Epithelial cell of prostate (primary cell): ENCODE measurements at places on chromosomes 6 and 20.

- DNase-seq: no peak
Observed at GRCh38 chr6:14477559-14477958, 360.0 kb downstream of the CD83 start.

- DNase-seq: no peak
Observed at GRCh38 chr20:50376179-50376887, 133.8 kb upstream of the PTPN1 start.

- DNase-seq: no peak
Observed at GRCh38 chr6:135250234-135250633, 69.1 kb downstream of the MYB start.

DNA sequence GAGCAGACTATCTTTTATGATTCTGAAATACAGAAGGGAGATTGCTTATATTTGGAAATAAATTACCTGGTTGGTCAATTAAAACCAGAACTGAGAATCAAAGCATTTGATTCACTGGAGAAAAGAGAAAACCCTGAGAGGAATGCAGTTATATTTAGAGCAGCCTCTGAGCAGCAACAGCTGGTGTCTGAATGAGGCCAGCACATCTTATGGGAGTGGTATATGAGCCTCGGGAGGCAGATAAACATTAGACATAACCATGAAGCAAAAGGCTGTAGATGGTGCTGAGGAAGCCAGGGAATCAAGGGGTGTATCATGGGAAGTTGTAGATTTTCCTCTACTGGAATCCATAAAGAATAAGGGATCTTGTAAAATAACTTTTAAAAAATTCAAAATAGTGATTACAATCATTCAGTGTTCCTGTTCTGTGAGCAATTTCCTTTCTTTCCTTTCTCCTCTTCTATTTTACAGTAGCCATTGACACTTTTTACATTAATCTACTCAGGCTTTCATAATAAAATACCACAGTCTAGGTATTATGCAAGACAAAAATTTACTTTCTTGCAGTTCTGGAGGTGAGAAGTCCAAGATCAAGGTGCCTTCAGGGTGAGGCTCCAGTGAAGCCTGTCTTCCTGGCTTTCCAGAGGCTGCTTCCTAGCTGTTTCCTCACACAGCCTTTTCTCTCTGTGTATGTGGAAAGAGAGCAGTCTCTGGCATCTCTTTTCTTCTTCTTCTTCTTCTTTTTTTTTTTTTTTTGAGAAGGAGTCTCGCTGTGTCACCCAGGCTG lies 32.8 kb upstream of the ENPP5 start:
- DNase-seq: no peak

DNA sequence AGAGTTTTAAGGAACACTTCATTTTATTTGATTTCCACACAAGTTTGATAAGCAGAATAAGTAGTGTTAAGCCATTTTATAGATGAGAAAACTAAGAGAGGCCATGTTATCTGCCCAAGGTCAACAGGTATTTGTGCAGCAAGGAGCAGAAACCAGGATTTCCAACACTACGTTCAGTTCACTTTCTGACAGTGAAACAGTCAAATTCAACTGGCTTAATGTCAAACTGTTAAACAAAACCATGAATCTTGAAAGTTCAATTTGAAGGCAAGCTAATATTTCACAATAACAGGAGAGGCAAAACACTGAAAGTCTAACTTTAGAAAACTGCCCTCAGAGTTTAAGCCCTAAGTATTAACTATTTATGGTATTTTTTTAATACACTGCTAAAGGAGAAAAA lies 32.6 kb downstream of the DTNBP1 start:
- no peak for DNase-seq

DNA sequence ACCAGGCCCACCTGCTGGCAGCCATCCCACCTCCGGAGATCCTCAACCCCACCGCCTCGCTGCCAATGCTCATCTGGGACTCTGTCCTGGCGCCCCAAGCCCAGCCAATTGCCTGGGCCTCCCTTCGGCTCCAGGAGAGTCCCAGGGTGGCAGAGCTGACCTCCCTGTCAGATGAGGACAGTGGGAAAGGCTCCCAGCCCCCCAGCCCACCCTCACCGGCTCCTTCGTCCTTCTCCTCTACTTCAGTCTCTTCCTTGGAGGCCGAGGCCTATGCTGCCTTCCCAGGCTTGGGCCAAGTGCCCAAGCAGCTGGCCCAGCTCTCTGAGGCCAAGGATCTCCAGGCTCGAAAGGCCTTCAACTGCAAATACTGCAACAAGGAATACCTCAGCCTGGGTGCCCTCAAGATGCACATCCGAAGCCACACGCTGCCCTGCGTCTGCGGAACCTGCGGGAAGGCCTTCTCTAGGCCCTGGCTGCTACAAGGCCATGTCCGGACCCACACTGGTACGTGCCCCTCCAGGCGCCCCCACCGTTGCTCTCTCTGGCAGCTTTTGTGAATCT lies 1.1 kb downstream of the SNAI1 start:
- no peak for DNase-seq

DNA sequence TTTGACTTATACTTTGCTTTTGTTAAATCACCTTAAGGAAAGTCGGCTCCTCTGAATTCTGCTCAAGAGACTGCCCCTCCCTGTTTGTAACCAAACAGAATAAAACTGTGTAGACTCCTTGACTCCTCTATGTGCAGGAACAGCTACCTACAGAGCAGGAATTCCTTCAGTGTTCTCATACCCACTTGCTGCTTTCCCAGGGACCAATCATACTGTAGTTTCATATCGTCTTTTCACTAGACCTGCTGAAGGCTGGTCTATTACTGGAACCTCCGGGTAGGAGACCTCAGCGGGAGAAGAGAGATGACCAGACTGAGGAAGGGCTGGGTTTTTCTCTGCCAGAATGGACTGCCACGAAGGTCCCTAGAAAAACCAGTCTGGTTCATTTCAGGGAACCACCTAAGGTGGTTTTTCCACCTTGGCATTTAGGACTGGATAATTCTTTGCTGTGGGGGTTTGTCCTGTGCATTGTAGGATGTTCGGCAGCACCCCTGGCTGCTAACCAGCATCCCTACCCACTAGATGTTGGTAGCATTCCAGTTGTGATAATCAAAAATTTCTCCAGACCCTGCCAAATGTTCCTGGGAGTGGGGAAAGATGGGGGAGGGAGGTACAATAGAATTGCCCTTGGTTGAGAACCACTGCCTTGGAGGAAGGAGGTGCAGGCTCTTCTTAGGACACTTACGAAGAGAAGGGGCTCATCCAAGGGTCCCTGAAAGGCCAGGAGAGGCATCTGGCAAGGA lies 80.5 kb downstream of the DNAAF9 start:
- DNase-seq: no peak

- DNase-seq: no peak
Observed at GRCh38 chr6:12584631-12585405, 131.7 kb upstream of the PHACTR1 start.

GRCh38 chr6:124393536-124393935 lies 568.7 kb upstream of the RNF217 start:
- DNase-seq: no peak

DNA sequence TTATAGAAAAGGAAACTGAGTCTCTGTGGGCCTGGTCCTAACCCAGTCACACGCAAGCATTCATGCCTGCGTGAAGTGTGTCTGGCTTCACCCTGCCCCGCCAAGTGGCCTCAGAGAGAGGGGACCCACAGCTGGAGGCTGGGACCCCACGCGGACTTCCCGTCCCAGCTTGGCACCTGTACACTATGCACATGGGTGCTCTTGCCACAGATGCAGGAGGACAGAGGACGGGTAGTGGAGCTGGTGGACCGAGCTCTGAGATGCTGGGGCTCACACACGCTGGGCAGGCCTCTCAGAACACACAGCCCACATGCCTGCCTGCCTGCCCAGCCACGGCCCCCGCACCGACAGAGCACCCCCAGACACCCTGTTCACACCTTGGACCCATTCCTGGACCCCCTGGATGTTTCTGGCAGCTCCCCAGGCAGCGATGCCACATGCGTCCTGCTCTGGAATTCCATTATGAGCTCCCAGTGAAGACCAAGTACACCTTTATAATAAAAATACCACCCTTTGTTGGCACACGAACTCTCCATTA lies 24.9 kb upstream of the SMOC2 start:
- DNase-seq: no peak

DNA sequence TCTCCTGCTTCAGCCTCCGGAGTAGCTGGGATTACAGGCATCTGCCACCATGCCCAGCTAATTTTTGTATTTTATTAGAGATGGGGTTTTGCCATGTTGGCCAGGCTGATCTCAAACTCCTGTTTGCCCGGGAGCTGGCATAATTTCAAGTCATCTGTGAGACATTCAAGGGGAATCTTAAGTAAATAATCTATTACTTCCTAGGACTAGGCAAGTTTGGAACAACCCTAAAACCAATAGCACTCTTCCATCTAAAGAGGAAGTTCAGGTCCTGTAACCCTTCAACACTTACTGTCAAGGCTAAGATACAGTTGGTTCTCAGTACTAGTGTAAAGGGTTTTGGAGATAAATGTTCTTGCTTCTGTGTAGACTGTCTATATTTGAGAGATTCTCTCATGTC lies 267.8 kb upstream of the IRAK1BP1 start:
- DNase-seq: no peak

GRCh38 chr6:110015206-110015605 lies 37.1 kb downstream of the GPR6 start:
- DNase-seq: no peak

DNA sequence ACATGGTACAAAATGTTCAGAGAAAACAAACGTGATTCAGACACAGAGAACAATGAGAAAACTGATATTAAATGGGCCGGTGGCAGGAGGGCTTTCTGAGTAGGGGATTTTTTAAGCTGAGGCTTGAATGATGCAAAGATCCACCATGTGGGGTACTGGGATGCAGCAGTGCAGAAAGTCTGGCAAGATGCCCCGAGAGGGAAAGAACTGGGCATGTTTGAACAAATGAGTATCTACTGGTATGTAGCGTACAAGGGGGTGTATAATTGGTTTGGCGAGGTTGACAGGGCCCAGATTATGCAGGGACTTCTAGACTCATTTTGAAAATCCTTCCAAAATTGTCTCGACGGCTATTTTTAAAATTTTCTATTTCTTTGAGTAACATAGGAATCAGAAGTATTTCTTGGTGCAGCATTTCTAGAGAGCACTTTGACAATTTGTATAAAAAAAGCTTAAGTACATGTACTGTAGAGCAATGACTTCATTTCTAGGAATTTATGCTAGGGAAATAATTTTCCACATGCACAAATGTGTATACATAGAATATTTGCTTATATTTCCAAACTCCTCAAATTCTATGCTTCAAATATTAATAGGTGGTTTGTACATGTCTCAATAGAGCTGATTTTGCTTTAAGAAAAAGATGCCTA lies 119.6 kb upstream of the DOK5 start:
- DNase-seq: no peak

GRCh38 chr6:70884074-70884983 lies 72.5 kb downstream of the B3GAT2 start:
- no peak for DNase-seq

GRCh38 chr20:39874049-39874893 lies 814.8 kb downstream of the MAFB start:
- no peak for DNase-seq

DNA sequence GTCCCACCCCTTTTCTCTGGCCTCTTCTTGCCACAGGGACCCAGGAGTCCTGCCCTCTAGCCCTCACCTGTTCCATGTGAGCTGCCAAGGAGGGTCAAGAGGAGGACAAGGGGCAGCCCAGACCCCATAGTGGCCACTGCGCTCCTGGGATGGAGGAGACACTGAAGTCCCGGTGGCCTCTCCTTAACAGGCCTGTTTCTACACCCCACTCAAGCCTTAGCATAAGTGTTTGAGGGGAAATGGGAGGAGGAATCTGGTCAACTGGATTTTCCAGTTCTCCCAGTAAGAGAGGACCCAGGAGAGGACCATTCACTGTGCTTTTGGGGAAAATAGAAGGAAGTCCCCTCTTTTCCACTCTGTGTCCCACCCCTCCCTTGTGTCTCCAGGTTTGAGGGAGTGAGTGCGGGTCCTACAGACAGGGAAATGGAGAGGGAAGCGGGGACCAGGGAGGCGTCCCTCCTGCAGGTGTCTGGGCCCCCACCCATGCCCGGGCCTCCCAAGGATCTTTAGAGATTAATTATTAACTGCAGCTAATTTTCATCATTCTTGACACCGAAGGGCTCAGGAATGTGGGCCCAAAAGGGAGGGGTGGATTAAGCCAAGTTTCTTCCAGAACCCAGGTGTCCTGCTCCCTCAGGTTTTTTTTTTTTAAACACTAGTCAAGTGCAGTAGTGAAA lies at the start of gene SFTA2:
TSS of gene SFTA2 (minus strand) at position 202 of the 677 bp plus-strand sequence. CDS start at position 128, 74 bp downstream.
- DNase-seq: no peak

DNA sequence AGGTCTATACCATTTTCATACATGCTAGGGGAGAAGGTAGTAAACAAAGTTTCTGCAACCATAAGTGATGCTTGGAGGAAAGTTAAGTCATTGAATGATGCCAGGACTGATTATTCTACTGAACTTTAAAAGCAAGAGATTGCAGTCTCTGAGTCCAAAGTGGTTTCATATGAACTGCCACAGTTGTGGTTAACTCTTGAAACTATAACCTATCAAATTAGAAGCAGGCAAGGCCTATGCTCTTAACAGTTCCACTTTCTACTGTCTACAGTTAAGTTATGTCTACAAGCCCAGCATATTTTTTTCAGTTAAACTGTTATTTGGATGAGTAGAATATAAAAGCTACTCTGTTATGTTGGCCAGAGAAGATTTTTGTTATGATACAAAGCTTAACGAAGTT lies 326.5 kb upstream of the RUNX2 start:
- no peak for DNase-seq

GRCh38 chr6:110295451-110296165 lies 62.5 kb downstream of the METTL24 start:
- no peak for DNase-seq

DNA sequence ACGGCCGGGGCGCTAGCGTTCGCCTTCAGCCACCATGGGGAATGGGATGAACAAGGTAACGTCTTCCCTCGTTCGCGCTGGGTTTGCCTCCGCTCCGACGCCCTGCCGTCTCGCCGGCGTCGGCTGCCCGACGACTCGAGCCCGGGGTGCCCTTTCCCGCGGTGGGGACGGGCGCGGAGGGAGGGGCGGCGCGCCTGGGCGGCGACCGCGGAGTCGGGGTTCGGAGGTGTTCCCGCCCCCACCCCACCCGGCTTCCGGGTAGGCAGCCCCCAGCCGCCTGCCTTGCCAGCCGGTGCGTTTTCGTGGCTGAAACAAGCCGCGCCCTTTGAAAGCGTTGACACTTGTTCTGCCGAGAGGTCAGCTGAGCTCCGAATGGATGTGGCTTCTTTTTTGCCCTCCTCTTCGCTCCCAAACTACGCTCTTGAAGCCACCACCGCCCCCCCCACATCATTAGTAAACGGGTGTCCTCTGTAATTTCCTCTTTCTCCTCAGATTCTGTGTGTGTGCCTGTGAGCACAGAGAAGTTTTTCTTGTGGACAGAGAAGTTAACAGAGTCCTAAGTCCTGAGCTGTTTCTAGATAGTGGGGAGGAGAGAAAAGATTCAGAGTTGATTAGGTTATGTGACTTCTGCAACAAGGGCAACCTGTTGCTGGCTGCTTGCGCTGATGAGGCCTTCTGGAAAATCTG lies 362 bp downstream of the DUSP22 start:
- no peak for DNase-seq

DNA sequence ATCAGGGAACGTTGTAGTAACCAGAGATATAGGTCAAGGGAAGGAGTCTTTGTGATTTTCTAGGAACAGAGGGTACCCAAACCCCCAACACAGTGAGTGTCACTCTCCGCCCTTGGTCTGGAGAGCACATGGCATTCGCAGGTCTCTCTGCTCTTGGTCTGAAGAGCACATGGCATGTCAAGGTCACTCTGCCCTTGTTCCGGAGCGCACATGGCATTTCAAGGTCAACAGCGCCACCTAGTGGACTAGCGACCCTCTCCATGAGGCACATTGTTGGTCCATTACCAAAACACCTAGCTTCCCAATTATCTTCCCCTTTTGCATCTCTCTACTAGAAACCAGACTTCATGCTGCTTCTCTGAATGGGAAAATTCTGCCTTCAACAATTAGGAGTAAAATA lies 260.0 kb downstream of the C6orf118 start:
- no peak for DNase-seq

GRCh38 chr20:1415667-1416468 lies 23.0 kb upstream of the FKBP1A start:
- peak; percentile 99 for DNase-seq
